ENCODE measurements at places on chromosomes 5 and 9.

- no peak for DNase-seq
These were observed 21.7 kb downstream of the ZNF366 start for GRCh38 chr5:72485430-72485974.

DNA sequence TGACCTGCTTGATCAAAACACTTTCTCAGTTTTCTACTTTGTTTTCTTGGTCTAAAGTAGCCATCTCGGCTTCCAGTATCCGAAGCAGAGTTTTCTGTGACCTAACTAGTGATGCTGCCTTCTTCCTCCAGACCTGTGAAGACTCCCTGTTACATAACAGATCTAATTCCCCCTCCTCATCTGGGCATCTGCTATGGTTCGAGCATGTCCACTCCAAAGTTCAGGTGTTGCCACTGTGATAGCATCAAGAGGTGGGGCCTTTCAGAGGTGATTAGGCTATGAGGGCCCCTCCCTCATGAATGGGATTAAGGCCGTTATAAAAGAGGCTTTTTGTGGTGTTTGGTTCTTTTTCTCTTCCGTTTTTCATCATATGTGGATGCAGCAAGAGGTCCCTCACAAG, 20.3 kb downstream of the TTC23L start:
- no peak for DNase-seq

- no peak for DNase-seq
These were observed 98.9 kb downstream of the CEMIP2 start for GRCh38 chr9:71669284-71669995.

DNA sequence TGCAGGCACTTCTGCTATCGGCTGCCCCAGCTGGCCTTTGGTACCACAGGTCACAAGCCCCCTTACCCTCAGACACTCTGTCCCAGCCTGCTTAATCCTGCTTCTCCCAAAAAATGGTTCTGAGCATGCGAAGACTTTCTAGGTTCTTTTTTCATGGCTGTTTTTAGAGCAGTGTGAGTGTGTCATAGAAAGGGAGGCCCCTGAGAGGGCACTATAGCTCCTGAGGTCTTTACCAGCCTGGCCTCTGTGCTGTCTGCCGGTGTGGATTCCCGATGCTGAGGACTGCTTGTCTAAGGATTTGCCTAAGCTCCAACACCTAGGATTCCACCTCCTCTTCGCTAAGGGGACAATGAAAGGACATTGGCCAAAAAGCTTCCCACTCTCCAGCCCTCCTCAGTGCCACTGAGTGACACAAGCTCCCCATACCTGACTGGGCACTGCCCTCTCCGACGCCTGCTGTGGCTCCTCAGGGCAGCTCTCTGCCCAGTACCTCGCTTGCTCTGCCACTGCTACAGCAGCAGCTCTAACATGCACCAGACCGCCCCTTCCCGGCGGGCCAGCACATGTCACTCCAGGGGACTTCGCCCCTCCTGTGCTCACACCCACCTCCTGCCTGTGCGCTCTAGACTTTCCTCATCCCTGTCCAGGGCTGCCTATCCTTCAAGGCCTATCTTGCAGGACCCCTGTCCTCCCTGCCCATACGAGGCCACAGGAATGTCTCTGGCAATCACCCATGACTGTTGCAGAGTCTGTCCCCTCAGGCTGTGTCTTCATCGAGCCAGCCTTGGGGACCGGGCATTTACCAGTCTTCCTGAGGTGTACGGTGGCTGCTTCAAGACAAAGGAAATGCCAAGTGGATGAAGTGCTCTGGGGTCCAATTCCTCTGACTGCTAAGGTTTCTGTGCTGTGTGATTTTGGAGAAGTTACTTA, 21.0 kb downstream of the MACROH2A1 start:
- no peak for DNase-seq

- DNase-seq = no peak
These were observed 43.1 kb downstream of the PAM start for GRCh38 chr5:102798104-102798785.

GRCh38 chr9:23825700-23826099, 340 bp downstream of the ELAVL2 start:
- no peak for DNase-seq

DNA sequence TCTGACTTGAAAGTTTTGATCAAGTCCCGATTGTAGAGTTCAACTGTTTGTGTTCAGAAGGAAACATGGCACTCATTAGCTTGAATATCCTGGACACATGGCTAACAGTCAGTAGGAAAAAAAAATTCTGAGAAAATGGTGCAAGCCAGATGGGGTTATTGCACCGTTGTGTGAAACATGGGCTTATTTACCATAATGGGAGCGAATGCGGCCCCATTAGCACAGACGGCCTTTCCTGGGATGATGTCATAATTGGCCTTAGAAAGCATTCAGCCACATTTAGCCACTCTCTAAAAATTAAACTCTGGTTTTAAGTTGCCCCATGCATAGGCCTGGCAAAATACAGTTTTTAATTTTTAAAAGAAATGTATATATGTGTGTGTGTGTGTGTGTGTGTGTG, 112.1 kb downstream of the IRX2 start:
- DNase-seq = no peak

DNA sequence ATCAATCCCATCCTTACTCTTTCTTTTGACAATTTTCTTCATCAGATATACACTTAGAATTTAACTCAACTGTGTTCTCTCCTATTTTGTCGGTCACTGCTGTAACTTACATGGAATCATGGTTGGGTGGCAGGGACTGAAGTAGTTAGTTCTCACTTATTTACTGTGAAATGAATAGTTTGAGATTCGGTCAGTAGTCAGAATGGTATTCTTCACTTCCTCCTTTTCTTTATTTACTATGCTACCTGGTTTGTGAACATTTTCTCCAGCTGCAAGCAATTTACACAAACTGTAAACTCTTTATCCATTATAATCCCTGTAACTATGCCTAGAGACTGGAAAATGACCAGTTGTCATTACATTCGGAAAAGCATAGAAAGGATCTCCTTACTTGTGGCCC, 41.5 kb upstream of the GDNF start:
- DNase-seq = no peak

DNA sequence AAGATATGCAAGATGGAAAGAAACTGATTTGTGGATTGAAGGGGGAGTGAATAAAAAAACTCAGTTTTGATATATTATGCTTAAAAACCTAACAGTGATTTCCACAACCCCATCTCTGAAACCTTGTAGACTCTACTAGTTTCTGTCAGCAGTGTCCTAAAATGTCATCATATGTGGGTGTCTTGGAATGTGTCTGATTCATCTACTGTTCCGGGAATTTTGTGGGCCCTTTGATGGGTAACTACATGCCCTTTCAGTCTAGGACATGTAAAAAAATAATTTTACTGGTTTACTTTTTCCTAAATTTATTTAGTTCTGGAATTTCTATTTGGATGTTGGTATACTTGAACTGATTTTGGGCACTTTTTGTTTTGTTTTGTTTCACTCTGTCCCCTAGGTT, 118.9 kb upstream of the NMUR2 start:
- no peak for DNase-seq

DNA sequence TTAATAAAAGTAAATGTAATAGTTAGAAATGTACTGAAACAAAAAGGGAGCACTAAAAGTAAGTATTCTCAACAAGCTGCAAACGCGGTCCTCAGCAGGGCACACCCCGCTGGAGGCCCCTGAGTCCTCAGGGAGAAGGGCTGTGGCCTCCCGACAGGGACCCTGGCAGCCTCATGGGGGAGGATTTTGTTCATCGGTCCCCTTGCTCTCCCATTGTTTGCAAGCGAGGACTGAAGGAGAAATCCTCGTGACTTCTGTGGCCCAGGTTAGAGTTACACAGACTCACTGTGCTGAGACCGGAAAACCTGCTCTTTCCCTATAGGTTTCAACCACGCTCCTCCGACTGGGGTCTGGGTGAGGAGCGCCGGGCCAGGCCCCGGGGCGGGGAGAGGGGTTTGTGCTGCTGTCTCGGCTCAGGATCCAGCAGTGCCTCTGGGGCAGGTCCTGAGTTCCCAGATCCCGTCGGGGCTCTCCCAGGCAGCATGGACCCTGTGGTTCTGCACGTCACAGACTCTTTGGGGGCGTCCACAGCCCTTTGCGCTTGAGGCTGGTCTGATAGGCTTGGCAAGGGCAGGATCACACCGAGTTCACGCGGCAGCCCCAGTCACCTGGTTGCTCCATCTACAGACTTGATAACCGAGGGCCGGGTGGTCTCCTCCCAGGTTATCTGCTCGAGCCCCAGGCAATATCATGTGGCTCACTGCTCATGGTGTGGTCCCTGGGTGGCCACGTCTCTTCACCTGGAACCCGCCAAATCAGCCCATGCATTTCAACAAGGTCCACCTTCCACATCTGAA, 38.8 kb downstream of the MRPL36 start:
- DNase-seq = no peak
